ENCODE measurements at places on chromosomes 11 and 22.

GRCh38 chr11:32290783-32291182, 144.6 kb downstream of the WT1 start:
- no peak for DNase-seq

DNA sequence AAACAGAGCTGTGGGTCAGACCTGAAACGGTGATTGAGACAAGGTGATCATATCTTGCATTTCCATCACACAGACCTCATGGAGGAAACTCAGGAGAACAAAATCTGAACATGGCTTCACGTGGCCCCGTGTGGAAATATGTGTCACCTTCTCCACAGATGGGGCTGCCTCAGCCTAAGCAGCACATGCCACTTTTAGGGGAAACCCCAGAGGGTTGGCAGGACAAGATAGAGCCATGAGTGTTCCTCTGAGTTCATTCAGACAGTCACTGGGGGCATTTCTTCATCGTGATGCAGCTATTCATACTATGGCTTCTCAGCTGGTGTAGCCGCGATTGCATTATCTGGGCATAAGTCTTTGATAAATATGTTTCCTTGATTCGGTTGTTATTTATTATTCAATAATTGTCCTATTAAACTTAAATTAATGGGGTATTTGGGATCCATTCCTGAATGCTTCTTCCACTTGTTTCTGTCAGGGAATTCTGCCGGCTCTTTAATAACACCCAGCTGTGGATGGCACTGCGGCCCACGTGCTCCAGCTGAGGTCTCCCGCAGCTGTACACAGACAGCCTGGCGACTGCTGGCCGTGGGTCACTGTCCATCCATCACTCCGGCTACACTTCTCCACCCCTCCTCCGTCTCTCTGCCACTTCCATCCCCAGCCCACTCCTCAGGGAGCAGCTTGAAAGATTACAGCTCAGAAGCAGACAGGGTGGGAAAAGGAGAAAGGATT, 485.1 kb downstream of the OPCML start:
- no peak for DNase-seq

GRCh38 chr11:2268729-2269600, 1.4 kb downstream of the ASCL2 start:
- peak; percentile 92 for DNase-seq

GRCh38 chr22:36922105-36922608, 8.7 kb downstream of the CSF2RB start:
- no peak for DNase-seq

- no peak for DNase-seq
These were observed 16.9 kb upstream of the ALX4 start for GRCh38 chr11:44326615-44327475.

DNA sequence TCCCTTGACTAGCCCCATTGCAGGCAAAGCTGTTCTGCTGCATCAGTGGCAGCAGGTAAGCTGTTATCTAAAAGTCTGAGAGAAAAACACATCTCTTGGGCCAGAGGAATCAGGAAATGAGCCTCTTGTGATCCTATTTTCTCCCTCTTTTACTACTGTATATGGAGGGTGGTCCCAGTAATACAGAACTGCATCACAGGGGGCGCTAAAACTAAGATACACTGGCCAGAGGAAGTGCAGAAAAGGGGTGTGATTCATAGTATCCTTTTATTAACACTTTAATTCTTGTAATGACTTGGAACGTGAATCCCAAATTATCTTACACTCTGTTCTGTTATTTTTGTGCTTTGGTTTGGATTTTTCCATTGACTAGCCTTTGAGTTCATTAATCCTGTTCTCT, 8.8 kb upstream of the MED17 start:
- no peak for DNase-seq

DNA sequence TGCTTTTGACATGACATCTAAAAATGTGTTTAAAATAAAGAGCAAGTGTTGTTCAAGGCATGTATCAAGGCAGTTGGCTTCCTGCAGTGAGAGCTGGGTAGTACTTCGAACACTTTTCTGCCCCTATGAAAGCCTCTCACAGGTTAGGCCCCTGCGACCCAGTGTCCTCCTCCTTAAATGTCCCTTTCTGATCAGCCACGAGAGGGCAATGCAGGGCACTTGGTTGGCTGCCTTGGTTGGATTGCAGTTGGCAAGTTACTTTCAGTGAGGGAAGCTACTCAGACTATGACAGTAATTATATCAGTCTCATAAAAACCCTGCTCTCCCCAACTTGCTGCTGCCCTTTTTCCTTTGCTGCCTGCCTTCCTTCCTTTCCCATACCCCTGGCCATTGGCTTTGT, 743.8 kb downstream of the NTM start:
- DNase-seq: peak; percentile 38

DNA sequence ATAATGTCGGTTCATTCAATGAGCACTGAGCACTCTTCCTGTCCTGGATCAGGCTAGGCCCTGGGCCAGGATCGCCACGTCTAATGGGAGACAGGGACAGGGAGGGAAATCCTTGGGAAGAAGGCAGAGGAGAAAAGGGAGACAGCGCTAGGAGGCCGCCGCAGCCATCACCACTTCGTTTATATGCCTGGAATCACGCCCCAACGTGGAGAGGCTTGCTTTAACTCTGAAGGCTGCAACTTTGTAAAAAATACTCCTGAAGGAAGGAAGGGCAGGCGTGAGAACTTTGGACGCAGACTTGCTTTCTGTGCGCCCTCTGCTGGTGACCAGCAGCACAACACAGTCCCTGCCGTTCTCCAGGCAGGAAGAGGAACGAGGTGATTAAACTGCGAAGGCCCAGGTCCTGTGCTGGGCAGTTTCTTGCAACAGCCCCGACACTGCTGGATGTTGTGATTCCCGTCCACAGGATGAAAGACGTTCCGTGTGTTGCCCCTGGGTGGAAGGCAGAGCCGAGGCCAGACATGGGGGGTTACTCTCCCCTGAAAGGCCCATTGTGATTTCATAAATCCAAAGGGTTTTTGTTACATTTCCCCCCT, 22.1 kb downstream of the RIBC2 start:
- peak; percentile 44 for DNase-seq

DNA sequence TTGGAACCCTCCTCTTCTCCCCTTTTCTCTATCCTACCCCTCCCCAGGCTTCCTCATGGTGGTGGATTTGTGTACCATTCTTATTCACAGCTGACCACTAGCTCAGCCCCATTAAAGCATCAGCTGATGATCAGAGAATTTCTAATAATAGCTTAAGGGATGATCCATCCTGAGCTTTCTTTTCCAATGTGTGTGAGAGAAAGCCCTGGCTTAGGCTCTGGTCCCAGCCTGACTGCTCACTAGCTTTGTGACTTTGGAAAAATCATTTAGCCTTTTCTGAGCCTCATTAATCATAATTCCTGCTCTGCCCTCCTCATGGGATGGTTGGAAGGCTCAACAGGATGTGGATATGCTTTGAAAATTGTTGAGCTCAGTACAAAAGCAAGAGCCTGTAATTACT, 26.3 kb upstream of the CCDC90B start:
- DNase-seq: no peak

DNA sequence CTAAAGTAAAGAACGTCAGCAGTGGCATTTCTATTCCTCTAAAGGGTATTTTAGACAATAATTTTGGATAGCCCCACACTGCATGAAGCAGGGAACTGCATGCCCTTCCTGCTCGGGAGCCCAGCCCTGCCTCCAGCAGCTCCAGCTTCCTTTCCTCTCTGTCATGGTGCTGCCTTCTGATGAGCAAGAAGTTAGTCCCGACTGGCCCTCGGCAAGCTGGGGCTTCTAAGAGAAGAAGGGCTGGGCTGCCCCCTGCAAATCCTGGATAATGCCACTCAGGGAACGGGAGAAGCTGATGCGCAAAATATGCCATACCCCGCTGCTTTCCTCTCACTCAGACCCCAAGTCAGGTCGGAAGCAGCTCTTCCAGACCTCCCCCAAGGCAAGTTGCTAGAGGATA, 296.4 kb downstream of the ETS1 start:
- DNase-seq: no peak

DNA sequence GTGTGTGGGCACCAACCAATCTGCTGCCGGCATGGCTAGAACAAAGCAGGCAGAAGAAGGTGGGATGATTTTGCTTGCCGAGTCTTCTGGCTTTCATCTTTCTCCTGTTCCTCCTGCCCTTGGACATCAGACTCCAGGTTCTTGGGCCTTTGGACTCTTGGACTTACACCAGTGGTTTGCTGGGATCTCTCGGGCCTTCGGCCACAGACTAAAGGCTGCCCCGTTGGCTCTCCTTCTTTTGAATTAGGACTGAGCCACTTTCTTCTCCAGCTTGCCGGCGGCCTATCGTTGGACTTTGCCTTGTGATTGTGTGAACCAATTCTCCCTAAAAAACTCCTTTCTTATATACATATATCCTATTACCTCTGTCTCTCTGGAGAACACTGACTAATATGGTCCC, 128.1 kb upstream of the TEAD1 start:
- no peak for DNase-seq

GRCh38 chr11:128895526-128895925, 4.4 kb downstream of the KCNJ5 start:
- no peak for DNase-seq
